Upper lobe of left lung (tissue), 6 donors: ENCODE measurements at places on chromosomes 11 and 22. TPM values are rescaled to one million over a fixed set of nuclear protein-coding genes. Genes with fewer than 3 reads are reported as not detected.

GRCh38 chr11:92623055-92623454 lies 346.4 kb upstream of the MTNR1B start:
- no peak for DNase-seq

TTC12 gene
- 11.7 TPM for total RNA-seq

LRP5 gene
- 79.4 TPM for total RNA-seq

DNA sequence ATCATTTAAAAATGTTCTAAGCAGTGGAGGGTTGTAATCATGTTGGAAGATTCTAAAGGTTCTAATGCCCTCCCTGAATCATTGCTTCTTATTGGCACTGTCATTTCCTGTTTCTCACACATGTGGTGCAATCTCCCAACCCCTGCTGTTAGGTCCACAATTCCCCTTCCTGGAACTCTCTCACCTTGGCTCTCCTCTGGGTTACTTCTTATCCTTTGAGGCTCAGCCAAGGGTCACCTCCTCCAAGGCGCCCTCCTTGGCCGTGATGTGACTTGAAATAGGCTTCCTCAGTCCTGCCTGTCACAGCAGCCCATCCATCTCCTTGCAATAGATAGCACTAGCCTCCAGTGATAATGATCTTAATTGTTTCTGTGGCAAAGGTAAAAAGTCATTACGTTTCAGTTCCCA lies 149.8 kb downstream of the TTC17 start:
- no peak for DNase-seq

YAP1 gene
- total RNA-seq: 105 TPM

- DNase-seq: no peak
These were observed 63.0 kb downstream of the PPFIBP2 start for GRCh38 chr11:7576726-7577290.

APOA4 gene
- total RNA-seq: not detected

GRCh38 chr11:47879259-47880158 lies 31.4 kb upstream of the NUP160 start:
- no peak for DNase-seq
